ENCODE measurements at places on chromosomes 4 and X. TPM values are rescaled to one million over a fixed set of nuclear protein-coding genes. Genes with fewer than 3 reads are reported as not detected.

DNA sequence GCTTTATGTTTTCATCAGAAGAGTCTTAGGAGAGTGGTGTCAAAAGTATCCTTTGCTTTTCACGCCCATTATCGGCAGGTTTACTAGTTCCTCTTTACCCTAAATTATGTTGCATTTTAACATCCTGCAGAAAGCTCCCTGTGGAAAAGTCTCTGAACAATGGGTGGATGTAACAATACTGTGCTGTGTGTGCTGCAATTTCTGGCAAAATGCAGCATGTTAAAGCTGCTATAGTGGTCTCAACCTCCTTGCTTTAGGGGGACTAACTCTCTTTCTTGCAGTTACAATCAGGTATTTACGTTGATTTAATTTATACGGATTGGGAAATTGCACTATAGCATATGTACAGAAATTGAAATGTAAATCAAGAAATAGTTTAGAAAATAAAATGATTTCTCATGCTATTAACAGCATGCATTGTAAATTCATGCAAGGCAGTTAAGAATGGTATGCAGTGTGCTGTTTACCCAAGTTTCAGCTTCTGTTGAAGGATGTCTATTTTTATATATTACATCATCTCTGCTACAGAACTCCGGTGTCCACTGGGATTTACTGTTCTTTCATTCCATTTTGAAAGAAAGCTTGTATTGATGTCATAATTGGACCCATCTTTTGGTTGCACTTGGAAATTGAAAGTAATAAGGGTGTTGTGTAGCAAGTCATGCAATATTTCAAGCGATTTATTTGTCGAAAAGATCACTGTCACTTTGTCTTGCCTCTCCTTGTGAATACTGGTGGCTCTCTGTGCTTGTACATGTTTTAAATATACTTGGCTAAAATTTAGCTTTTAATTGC, 145.7 kb downstream of the RAPGEF2 start:
- peaks cover 4% of the 10 kb centered on the region for H3K4me1 ChIP-seq
- no peak for DNase-seq
- H3K4me3 ChIP-seq: peak overlapping the region; percentile 47
- H3K27me3 ChIP-seq: no peaks in the 10 kb centered on the region

GRCh38 chr4:41155194-41155830, 59.0 kb downstream of the APBB2 start:
- peak overlapping the region; percentile 16 for H3K27ac ChIP-seq
- H3K4me3 ChIP-seq: peak overlapping the region; percentile 47
- peaks cover 13% of the 10 kb centered on the region for H3K4me1 ChIP-seq
- no peak for DNase-seq

DNA sequence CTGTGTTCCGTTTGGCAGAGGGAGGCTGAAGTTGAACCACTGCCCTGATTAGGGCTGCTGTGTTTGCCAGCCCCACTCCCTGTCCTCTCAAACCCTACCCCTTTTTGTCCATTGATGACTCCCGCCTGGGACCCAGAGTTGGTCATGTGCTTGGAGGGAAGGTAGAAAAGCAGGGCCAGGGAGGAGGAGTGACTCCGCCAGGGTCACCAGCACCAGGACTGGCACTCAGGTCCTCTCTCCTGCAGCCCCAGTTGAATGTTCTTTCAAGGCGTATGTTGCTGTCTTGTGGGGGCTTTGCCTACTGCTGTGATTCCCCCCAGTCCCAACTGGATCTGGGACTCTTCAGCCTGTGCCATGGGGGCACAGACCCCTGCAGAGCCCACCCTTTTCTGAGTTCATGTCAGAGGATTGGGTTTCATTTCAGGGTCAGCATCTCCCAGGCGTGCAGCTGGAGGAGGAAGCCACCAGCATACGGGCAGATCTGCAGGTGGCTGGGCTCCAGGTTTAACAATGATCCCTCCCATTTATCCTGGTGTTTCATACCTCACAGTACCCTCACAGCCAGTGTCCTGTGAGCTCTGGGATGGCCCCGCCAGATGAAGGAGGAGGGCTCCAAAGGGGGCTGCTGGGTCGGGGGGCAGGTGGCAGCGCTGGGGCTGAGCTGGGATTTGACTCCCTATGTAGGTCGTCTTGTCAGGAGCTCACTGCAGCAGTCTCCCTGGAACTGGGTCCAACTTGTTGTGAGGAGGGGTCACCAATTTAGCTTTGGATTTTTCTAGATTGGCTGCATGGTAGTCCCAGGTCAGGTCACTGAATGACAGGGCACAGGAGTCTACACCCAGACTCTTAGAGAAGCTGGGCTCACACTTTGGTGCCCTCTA, 55.7 kb downstream of the MSX1 start:
- no peaks in the 10 kb centered on the region for H3K4me1 ChIP-seq
- no peaks in the 10 kb centered on the region for H3K36me3 ChIP-seq
- no peaks in the 10 kb centered on the region for H3K27me3 ChIP-seq
- no peak overlapping the region for H3K4me3 ChIP-seq
- H3K27ac ChIP-seq: no peak overlapping the region
- DNase-seq: no peak

- no peaks in the 10 kb centered on the region for H3K4me1 ChIP-seq
- no peak overlapping the region for H3K27ac ChIP-seq
- H3K4me3 ChIP-seq: no peak overlapping the region
- no peaks in the 10 kb centered on the region for H3K36me3 ChIP-seq
- DNase-seq: no peak
Observed at GRCh38 chr4:103429283-103429682, 231.1 kb upstream of the CENPE start.

- no peaks in the 10 kb centered on the region for H3K27me3 ChIP-seq
- no peak overlapping the region for H3K27ac ChIP-seq
- H3K36me3 ChIP-seq: no peaks in the 10 kb centered on the region
- no peaks in the 10 kb centered on the region for H3K4me1 ChIP-seq
- DNase-seq: no peak
Observed at GRCh38 chr4:120680647-120681228, 241.8 kb downstream of the PRDM5 start.

GRCh38 chr4:168683595-168683994, 186.7 kb downstream of the PALLD start:
- H3K4me1 ChIP-seq: no peaks in the 10 kb centered on the region
- no peak for DNase-seq
- no peaks in the 10 kb centered on the region for H3K27me3 ChIP-seq
- no peaks in the 10 kb centered on the region for H3K36me3 ChIP-seq
- no peak overlapping the region for H3K4me3 ChIP-seq

MAGEA2 gene
- total RNA-seq: not detected

CXorf49 gene
- not detected for total RNA-seq

PPP2R2C gene
- total RNA-seq: 0.41 TPM

Measured in thoracic aorta (tissue), 2 donors.